ENCODE measurements at places on chromosomes 13 and 19.

- DNase-seq = no peak
Measured at GRCh38 chr19:35513628-35514281, at the start of gene DMKN. Gene DMKN, minus strand, starts transcription at chr19:35513649. Its CDS starts 174 bp downstream, at chr19:35513475.

DNA sequence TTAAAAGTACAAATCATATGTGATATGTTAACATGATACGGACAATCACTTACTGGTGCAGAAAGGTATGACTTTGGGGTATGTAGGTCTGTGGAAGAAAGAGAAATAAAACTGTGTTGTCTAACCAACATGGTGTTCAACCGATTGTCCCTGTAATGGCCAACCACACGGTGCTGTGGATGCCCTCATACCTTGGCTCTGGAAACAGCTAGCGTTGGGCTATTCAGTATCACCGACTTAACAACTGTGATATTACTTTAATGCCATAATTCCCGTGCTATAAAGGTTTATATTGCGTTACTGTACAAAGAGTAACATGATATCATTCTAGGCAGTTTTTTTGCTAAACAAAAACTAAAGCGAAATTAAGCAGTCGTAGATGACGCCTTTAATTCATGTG is 448.3 kb downstream of the EFNB2 start:
- no peak for DNase-seq

DNA sequence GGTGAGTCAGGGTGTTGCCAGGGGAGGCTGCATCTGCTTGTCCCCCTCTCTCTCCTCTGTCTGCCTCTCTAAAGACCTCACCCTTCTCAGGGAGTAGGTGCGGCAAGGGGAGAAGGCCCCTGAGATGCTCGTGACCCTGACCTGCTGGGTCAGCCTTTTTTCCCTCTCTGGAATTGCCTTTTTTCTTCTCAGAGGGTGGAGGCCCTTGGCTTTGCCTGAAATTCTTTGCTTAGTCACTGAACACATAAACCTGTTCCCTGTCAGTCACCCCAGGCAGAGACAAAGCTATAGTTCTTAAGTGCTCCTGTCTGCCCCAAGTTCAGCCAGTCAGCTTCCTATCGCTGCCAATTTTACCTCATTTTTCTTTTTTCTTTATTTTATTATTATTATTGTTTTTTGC is 35.2 kb upstream of the PEG3 start:
- DNase-seq = no peak

GRCh38 chr19:16504271-16504670 is 8.1 kb downstream of the C19orf44 start:
- no peak for DNase-seq

GRCh38 chr19:12783849-12784393 is 7.4 kb upstream of the JUNB start:
- DNase-seq = peak; percentile 31

DNA sequence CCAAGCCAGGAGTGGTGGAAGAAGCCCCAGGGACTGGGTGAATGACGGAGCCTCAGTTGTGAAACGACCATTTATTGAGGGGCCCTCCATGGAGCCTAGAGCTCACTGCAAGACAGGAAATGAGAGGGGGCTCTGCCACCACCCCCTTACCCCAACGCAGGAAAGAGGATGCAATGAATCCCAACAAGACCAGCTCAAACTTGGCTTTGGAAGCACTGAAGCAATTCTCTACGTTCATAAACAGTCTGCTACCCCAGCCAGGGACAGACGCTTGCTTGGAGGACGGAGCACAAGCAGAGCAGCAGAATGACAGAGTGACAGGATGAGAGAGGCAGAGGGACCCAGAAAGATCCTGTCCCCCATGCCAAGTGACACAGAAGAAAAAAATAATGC is 1.0 kb downstream of the PRKACA start:
- no peak for DNase-seq

GRCh38 chr19:54207676-54207982 is 7.0 kb downstream of the RPS9 start:
- no peak for DNase-seq

- no peak for DNase-seq
Measured at GRCh38 chr13:88802886-88803285, 1131.7 kb downstream of the SLITRK5 start.

GRCh38 chr19:11284515-11284914 is 11.4 kb upstream of the TSPAN16 start:
- DNase-seq = no peak

DNA sequence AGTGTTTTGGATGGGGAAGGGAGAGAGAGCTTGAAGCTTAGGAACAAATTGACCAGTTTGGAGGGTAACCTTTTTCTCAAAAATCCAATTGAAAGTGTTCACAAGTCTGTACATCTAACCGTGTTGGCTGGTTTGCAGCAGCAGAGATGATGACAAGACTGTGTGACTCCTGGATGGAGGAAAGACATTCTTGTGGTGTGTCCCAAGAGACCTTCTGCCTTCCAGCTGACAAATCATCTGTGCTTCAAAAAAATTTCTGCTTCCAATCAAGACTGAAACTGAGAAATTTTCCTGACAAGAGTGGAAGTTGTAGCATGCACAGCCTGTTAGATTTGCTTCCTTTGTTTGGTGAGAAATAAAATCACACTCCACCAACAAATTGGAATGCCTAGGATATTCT is 56.2 kb downstream of the LACC1 start:
- no peak for DNase-seq

GRCh38 chr13:85537601-85538000 is 261.6 kb downstream of the SLITRK6 start:
- DNase-seq = no peak
